ENCODE measurements at places on chromosomes 5 and 9.

DNA sequence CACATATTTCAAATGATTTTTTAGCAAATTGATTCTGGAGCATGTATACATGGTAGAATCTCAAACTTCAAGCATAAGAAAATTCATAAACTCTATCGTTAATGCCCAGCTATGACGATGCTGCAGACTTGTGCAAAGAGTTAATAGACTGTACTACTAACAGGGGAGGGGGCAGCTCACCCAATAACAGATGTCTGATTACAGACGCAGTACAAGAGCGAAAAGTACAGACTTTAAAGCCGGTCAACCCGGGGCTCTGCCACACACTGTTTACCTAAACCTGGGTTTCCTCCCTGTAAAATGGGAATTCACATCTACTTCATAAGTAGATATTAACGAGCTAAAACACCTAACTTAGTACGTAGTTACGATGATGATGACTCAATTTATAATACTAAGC lies 651 bp downstream of the TRIM23 start:
- no peak for DNase-seq

DNA sequence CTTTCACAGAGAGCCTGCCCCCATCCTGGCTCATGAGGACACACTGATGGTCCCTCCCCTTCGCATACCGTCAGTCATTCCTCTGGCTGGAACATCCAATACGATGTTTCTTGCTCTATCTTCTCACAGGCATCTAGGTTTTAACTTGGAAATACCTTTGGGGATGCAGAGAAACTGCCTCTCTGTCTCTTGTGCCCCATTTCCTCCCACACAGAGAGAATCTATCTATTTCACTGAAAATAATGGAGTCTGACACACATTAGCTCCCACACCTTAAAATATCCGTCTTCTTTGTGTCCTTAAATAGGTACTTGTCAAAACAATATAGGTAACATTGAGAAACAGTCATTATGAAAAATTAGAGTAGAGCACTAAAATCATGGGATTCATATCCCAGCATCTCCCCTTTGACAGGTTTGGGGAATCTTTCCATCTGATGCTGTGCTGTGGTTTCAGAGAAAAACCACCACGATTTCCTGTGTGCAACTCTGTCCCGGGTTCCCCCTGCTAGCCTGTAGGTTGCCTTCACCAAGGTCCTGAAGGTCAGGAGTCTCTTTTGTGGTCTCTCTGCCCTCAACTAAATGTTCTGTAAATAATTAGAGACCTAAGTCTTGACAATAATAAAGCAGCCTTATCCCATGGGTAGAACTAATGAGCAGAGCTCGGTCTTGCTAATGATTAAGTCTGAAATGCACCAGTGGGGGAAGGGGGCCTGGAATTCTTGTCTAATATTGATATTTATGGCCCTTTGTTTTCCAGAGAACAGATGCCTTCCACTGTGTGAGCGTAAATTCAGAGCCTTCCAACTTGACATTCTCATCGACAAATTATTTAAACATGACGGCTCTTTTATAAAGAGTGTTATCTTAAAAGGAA lies 371.0 kb downstream of the ICE1 start:
- no peak for DNase-seq

- DNase-seq: no peak
These were observed 25.8 kb upstream of the LECT2 start for GRCh38 chr5:135980620-135981019.

- DNase-seq: no peak
These were observed 24.8 kb downstream of the GRIA1 start for GRCh38 chr5:153515301-153515700.

DNA sequence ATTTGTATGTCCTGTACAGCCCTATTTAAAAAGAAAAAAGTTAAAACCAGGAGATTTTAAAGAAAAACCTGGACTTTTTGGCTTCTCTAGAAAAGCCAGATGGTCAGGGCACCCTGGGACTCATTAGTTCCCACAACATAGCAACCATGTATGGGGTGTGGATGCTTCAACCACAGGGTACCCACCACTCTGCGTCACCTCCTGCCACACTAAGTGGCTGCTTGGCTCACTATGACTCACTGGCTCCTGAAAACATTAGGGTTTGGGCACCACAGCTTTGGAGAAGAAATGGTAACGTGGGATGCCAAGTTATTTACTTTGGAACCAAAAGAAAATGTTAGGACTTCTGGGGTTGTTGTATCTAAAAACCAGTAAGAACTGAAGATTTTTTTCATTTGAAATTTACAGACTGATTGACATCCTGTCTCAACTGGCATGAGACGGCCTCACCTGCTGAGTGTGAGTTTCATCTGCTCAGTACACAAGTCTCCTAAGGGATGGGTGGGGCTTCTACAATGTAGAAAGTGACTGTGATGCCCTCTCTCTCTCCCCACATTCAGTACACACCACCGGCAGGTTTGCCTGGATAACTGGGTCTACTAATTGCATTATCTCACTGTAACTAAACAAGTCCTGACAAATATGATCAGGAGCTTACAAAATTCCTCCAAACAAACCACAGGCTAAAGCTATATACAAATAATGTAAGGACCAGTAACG lies 103.9 kb downstream of the ESM1 start:
- no peak for DNase-seq

DNA sequence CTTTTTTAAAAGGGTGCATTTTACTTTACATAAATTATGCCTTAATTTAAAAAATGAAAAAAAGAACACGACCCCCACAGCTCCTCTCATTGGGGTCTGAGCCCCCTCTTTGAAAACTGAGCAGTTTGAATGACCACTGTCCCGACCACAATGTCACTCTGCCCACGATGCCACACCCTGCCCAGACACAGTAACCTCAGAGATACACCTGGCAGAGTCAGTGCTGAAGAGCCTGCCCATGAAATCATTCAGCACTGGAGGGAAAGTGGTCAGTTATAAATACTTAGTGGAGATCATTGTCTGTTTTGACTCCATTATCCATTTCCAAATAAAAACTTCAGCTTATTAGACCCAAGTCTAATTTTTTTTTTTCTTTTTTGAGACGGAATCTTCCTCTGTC lies 49.3 kb downstream of the DNAJC21 start:
- DNase-seq: no peak

DNA sequence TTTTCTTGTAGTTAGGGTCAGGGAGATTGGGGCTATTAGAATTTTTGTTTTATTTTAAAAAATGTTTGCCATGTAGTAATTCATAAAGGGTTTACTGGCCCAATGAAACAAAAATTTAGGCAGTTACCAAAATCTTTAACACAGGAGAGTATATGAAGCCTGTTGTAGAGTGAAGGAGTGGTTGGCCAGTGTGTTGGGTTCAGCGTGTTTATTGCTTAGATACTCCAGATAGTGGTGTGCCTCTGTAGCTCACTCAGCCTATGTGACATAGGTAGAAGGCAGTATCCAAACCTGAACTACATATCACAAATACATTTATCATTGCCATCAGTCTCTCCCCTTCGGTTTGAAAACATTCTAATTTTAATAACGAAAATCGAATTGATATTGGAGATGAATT lies 1.2 kb downstream of the TEK start:
- DNase-seq: no peak

GRCh38 chr9:35026671-35027070 lies 37.1 kb downstream of the DNAJB5 start:
- no peak for DNase-seq

GRCh38 chr5:137442660-137443059 lies 56.5 kb downstream of the SPOCK1 start:
- peak; percentile 58 for DNase-seq

All from NCI-H146 (cell line).